B cell (primary cell): ENCODE measurements at places on chromosomes 5 and 9.

DNA sequence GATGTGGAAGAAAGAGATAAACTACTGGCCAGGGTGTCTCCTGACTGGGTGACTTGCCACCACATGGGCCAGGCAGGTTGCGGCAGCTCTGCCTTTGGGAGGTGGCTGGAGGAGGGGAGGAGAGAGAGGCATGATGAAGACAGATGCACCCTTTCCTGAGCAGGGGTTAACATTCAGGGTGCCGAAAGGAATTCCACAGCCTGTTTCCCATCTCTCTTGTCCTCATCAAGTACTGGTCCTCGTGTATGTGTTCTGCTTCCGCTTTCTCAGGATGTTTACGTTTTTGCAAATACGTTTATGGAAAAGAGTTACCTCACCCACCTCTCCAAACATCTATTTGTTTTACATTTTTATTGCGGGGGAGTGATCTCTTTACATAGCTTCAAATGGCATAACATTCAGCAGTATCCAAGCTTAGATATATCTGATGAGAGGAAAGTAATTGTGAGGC, 73.4 kb downstream of the C9orf85 start:
- no peak for DNase-seq

DNA sequence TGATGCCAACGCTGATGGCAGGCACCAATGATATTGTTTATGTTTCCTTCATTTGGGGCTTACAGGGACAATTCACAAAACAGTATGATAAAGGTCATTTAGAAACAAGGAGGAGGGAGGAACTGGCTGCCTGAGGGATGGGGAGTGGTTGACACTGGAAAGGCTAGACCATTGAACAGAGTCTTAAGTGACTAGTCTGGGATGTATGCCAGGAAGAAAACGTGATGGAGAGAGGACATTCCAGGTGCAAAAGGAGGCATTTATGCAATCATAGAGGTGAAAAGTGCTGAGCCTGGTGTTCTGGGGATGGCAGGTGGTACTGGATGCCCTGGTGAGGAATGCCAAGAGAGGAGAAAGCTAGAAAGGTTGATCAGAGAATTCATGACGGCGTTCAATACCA, 153.4 kb downstream of the ZNF462 start:
- DNase-seq, result no peak

DNA sequence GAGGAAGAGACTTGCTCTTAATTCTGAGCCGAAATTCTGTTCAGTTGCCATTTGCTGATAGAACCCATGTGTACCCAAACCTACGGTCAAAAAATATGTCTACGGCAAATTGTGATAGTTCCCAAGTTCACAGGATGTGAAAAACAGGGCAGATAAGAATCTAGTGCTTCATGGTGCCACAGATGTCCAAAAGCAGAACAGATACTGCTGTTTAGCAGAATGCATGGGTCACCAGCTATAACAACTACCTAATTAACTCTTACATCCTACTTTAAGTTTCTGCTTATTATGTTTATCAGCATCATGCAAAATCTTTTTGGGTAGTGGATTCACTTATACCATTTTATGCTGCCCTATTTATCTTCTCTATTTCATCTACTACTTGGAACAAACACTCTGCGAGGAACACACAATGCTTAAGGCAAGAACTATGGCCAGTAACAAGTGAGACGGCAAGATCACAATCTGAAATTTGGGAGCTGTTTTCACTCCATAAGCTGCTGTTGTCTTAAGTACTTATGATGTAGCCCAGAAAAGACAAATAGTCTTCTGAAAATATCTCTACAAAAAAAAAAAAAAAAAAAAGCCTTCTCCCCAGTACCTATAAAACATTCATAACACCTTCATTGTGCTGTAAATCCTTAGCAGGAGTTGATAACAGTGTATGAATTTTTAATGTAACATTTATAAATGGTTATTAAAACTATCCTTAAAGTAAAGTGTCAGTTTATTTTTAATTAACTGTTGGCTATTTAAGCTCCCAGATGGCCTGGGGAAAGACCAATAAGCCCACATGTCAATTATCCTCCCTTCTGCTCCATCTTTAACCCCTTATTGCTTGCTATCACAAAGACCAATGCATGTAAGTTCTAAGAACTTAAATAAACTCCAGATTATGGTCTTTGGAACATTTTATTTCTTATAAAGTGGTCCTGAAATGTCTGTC, 232.3 kb downstream of the TLR4 start:
- DNase-seq, result peak; percentile 68

- DNase-seq, result no peak
Observed at GRCh38 chr5:139131465-139131864, 66.7 kb downstream of the SIL1 start.

GRCh38 chr5:141363952-141364660, at the start of gene PCDHGA5:
Gene PCDHGA5, plus strand, starts transcription at chr5:141364162. Its CDS starts 169 bp downstream, at chr5:141364331.
- no peak for DNase-seq

GRCh38 chr9:120841930-120842684, 615 bp downstream of the PSMD5 start:
- no peak for DNase-seq

DNA sequence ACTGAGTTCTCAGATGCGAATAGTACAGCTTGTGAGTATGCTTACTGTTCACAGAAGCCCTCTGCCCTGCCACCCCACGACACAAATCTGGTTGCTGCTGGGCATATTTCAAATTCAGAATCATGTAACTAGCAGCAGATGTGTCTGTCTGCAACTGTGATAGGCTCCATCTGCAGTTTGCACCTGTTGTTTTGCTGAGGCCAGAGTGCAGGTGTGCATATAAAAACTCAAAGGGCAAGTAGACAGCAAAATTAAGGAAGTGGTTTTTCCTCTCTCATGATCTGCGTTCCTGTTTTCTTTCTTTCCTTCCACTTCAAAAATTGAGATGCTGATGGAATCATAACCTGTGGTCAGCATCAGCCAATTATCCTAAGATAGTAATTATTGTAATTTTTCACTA, 1000.5 kb downstream of the PTPRD start:
- peak; percentile 61 for DNase-seq

GRCh38 chr5:130452744-130453143, 548.5 kb downstream of the CHSY3 start:
- DNase-seq, result no peak

- DNase-seq, result no peak
Observed at GRCh38 chr5:10153808-10154537, 95.7 kb downstream of the ATPSCKMT start.

GRCh38 chr5:137142764-137143605, 356.1 kb downstream of the SPOCK1 start:
- DNase-seq, result no peak

- no peak for DNase-seq
Observed at GRCh38 chr9:133978226-133978898, 13.8 kb downstream of the VAV2 start.

GRCh38 chr9:117783828-117784227, 79.6 kb downstream of the TLR4 start:
- DNase-seq, result peak; percentile 78

DNA sequence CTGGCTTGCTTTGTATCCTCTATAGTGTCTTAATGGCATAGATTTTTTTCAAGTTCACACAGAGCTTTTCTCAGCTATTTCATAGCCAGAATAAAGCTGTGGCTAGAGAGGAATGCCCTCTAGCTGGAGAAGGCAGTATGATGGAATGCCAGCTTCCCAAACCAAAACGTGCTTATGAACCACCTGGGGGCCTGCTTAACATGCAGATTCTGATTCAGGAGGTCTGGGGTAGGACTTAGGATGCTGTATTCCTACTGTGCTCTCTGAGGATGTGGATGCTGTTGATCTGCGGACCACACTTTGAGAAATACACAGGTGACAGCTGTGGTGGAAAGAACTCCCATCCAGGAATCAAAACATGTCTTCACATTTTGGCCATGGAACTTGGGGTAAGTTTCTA, 49.9 kb upstream of the DPYSL3 start:
- DNase-seq, result no peak

GRCh38 chr9:78620764-78621163, 323.8 kb downstream of the PSAT1 start:
- no peak for DNase-seq

- DNase-seq, result peak; percentile 44
Observed at GRCh38 chr5:142548739-142549275, 137.1 kb downstream of the FGF1 start.

DNA sequence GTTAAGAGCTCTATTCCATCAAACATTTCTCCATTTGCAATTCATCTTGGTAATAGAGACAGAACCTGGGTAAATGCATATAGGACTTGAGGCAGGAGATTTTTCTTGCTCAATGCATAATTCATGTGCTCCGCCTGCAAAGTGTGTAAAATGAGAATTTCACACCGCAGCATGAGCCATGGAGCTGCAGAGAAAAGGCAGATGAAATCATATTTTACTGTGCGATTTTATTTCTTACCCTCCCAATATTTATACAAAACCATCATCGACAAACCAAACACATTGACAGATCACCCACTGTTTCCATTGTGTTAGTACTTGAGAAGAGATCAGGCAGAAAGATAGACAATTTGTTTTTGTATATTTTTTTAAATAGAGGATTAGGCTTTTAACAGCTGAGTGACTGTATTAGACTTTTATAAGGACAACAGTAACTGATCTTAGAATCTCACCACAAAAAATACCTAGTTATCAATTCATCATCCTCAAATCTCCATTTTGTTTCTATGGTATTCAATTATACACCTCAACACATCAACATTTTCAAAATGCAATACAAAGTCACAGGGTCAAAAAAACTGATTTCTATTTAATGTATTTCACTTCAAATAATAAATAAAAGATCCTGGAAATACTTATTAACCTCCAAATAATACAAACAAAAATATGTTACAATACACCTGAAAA, 191.1 kb downstream of the AP3B1 start:
- no peak for DNase-seq

GRCh38 chr9:78280982-78281668, 15.8 kb upstream of the PSAT1 start:
- no peak for DNase-seq

DNA sequence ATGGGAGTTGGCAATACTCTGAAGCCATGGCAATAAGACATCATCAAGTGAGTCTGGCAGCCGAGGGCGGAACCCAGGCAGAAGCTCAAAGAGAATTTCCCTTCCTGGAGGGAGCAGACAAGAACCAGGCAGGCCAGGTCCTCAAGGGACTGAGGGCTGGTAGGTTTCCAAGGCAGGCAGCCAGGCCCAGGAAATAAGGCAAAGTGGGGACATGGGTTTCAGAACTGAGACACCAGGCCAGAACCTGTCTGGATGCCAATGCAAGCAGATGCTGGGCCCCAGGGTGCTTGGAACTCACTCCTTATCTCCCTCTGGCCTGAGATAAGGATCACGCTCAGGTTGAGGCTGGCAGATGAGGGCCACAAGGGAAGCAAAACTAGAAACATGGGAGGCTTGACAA, 8.9 kb downstream of the TSSK1B start:
- DNase-seq, result no peak

DNA sequence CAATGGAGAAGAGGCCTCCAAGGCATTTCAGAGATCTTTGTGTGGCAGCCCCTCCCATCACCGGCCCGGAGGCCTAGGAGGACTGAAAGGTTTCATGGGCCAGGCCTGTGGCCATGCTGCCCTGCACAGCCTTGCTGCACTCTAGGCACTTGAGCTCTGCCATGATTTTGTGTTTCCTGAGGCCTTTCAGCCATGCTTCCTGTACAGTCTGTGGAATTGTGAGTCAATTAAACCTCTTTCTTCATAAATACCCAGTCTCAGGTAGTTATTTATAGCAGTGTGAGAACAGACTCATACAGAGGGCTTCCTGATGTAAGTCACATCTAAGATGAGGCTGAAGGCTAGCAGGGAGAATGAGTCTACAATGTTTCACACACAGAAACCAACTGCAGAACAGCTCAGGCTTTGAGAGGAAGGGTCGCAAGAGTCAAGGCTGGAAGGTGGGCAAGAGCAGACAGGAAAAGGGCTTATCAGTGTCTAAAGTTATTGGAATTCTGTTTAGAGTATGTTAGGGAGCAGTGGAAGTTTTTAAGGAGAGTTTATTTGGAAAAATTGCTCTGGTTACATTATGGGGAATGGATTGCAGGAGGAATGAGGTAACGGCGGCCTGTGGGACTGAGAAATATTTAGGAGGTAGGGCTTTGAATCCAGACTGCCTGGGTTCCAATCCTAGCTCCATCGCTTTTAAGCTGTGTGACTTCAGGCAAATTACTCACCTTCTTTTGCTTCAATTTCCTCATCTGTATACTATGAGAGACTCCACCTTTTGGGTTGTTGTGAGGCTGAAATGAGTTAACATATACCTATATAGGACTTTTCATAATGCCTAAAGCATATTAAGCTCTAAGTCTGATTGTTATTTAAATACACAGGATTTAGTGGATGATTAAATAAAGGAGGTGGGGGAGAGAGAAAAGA, 291.2 kb downstream of the CWC27 start:
- DNase-seq, result no peak

GRCh38 chr9:33142535-33142934, 24.6 kb downstream of the B4GALT1 start:
- DNase-seq, result peak; percentile 66

GRCh38 chr9:133322701-133323100, 13.3 kb downstream of the SURF6 start:
- no peak for DNase-seq

DNA sequence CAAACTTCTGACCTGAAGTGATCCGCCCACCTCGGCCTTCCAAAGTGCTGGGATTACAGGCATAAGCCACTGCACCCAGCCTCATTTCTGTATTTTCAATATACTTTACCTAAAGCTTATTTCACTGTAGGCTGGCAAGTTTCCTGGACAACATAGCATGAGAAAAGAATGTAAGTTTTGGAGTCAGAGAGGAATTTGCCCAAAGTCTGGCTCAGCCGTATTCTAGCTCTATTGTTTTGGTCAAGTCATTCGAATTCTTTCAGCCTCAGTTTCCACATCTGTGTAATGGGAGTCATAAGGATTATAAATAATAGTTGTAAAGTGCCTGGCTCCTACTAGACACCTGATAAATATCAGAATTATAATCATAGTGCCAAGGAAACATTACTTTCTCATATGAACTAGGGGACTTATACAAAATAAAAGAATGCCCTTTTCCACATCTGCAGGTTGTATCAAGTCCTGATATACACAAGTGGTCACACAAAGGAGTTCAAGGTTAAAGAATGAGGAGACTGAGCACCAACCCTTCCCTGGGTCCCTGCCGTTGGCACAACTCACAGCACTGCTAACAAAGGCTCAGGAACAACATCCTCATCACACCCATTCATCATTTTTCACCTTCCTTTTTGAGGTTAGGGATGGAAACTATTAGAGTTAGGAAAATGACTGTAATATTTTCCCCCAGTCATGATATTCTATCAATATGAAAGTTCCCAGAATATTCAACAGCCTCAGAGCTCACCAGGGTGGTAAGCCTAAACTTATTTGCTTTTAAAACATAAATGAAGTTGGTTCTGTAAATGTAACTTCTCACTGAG, 34.6 kb upstream of the RAI14 start:
- no peak for DNase-seq

GRCh38 chr5:7663808-7664207, 187.1 kb downstream of the CFAP90 start:
- DNase-seq, result no peak

GRCh38 chr9:130205912-130206311, 33.7 kb downstream of the NCS1 start:
- no peak for DNase-seq
